NCI-H226 (cell line): ENCODE measurements at places on chromosomes 5 and 9.

- peak; percentile 85 for DNase-seq
These were observed 45.2 kb downstream of the YIPF5 start for GRCh38 chr5:144125163-144125726.

GRCh38 chr5:6525910-6526309 lies 77.3 kb downstream of the UBE2QL1 start:
- no peak for DNase-seq

- DNase-seq: no peak
These were observed 44.2 kb downstream of the NIPSNAP3B start for GRCh38 chr9:104808035-104808614.

GRCh38 chr9:122370303-122370702 lies 521 bp upstream of the PTGS1 start:
- DNase-seq: no peak

- DNase-seq: no peak
These were observed 50.6 kb downstream of the MELK start for GRCh38 chr9:36623280-36623679.

- no peak for DNase-seq
These were observed 282.0 kb downstream of the ISL1 start for GRCh38 chr5:51665251-51665593.

- no peak for DNase-seq
These were observed 8.3 kb upstream of the TIFAB start for GRCh38 chr5:135460246-135461033.

- no peak for DNase-seq
These were observed 113.6 kb upstream of the SPATA31C2 start for GRCh38 chr9:88251903-88252302.

- no peak for DNase-seq
These were observed 526.7 kb upstream of the WWC1 start for GRCh38 chr5:167764641-167765289.

DNA sequence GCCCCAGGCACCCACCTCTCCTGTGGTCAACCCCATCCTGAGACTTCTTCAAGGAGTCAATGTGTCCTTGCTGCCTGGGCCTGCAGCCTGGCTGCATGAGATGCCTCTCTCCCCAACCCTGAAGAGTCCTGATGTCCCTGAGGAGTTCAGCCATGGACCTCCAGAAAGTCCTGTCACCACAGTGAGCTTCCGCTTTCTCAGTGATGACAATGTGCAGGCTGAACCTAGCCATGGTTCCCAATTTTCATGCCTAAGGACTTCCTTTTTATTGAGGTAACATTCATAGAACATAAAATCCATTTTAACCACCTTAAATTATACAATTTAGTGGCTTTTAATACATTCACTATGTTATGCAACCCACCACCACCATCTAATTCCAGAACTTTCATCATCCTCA lies 29.1 kb downstream of the DAP start:
- DNase-seq: no peak

DNA sequence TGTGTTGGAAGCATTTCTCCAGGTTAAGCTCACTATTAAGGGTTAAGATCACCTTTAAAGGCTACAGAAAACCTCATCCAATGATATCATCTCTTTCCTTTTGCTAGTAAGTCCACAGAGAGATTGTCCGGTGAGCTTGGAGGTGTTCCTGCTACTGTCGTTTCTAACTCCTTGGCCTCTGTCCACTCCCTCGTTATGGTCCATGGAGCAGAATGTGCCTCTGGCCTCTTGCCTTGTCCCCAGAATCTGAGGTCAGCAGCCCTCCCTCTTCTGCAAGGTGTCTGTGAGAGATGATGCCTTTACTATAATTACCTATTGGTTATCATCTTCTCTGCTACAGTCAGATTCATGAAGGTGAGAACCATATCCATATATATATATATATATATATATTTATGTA lies 15.0 kb downstream of the ORM2 start:
- DNase-seq: no peak

DNA sequence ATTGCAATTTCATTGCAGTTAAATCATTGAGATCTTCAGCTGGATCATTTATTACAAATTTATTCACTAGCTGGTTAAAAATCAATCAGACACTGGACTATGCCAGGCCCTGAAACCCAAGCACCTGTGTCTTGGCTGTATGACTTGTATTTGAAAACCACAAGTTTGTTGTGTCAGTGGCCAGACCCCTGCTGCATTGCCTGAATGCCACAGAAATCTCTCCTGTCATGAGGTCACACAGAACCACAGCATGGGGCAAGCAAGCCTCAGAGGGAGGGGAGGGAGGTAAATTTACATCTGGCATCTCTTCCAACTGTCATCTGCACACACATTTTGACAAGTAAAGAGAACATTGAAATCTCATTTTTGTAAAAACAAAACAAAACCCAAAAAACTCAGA lies 90.0 kb downstream of the ARRDC3 start:
- DNase-seq: no peak

DNA sequence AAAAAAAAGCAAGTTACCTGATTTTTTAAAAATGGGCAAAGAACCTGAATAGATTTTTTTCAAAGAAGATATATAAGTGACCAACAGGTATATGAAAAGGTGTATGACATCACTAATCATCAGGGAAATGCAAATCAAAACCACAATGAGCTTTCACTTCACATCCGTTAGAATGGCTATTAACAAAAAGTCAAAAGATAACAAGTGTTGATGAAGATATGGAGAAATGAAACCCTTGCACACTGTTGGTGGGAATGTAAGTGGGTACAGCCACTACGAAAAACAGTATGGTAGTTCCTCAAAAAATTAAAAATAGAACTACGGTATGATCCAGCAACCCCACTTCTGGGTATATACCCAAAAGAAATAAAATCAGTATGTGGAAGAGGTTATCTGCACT lies 134.8 kb downstream of the UGCG start:
- DNase-seq: no peak

- DNase-seq: no peak
These were observed 44.5 kb downstream of the AMBP start for GRCh38 chr9:114033397-114034103.

DNA sequence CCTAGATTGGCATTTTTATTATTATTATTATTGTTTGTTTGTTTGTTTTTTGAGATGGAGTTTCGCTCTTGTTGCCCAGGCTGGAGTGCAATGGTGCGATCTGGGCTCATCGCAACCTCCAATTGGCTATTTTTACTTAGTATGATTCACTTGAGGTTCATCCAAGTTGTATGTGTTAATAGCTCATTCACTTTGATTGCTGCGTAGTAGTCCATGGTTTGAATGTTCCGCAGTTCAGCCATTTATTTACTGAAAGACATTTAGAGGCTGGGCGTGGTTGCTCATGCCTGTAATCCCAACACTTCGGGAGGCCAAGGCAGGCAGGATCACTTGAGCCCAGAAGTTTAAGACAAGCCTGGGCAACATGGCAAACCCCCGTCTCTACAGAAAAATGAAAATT lies 22.6 kb upstream of the MELK start:
- no peak for DNase-seq

- peak; percentile 43 for DNase-seq
These were observed 193.7 kb downstream of the ENC1 start for GRCh38 chr5:74446725-74447241.

- no peak for DNase-seq
These were observed 79.2 kb downstream of the LMX1B start for GRCh38 chr9:126692759-126693427.

GRCh38 chr5:159764283-159765134 lies 151.8 kb upstream of the ADRA1B start:
- DNase-seq: peak; percentile 93

DNA sequence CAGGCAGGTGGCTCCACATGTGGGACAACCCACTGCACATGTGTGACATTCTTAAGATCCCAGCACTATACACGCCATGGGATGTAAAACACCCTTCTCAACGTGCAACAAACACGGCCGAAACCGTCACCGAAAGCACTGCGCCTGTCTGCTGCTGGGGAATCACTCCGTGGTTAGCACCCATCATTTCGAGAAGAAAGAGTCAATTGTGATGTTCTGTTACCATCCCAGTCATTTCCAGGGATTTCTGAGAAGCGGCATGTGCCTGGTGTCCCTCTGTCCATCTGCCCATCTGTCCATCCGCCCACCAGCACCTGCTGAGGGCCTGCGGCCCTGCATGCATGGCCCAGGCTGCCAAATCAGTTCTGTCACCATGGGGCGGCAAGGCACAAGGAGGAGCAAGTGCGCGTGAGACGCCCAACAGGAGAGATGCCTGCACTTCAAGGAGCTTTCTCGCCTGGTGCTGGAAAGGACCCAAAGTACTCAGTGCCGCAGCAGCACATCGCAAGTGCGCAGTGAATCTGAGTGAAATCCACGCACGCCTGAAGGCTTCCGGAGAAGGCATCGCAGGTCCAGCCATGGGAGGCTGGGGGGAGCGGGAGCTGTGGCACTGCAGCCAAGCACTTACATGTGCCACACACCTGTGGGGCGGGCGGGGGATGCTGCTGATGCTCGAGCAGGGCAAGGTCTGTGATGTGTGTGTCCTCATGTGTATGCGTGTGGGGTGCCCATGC lies 38.0 kb downstream of the VAV2 start:
- DNase-seq: no peak

DNA sequence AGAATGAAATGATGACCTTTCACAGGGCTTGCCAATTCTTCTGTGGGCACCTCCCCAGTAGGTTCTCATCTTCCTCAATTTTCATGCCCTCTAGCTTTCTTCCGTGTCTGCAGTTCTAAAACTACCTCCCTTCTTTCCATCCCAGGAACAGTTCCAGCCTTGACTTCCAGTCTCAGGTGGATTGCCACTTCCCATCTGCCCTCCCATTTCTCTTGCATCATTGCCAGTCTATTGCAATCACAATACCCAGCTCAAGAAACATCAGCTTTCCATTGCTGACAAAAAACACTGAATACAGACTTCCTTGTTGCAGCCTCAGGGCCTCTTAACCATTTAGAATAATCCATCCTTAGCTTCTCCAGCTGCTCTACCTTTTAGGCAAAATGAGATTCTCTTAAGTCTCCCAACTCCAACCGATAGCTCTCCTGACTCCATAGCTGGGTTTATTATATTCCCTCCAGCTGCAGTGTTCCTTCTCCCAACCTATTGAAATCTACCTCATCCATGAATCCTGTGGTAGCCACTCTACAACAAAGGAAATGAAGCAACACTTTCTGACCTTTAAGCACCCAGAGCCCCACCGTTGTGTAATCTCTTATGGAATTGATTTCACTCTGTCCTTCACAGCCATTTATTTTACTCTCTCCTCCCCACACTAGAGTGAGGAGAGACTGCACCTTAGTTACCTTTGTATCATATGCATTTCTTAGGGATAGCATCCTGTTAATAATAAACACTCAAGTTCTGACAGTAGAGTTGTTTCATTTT lies 75.6 kb upstream of the PCA3 start:
- DNase-seq: peak; percentile 36

DNA sequence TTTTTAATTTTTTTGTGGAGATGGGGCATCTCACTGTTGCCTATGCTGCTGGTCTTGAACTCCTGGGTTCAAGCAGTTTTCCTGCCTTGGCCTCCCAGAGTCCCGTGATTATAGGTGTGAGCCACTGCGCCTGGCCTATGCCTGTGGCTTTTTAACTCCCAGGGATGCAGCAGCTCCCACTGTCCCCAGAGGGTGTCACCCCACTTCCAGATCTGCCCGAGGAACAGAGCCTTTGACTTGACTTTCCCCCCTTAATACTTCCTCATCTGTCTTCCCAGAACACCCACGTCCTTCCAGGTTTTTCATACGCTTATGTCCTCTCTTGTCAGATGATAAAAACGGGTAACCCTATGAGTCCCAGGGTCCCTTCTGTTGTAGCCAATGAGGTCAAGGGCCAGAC lies 7.6 kb upstream of the PRRC2B start:
- DNase-seq: no peak

- DNase-seq: no peak
These were observed 110.7 kb upstream of the TRIM32 start for GRCh38 chr9:116576386-116576785.

GRCh38 chr5:178649580-178649979 lies 22.7 kb upstream of the CLK4 start:
- DNase-seq: no peak
